RWPE1 (cell line): ENCODE measurements at places on chromosomes 7 and 10.

GRCh38 chr7:143388491-143389101 lies 7.5 kb downstream of the ZYX start:
- DNase-seq: no peak

DNA sequence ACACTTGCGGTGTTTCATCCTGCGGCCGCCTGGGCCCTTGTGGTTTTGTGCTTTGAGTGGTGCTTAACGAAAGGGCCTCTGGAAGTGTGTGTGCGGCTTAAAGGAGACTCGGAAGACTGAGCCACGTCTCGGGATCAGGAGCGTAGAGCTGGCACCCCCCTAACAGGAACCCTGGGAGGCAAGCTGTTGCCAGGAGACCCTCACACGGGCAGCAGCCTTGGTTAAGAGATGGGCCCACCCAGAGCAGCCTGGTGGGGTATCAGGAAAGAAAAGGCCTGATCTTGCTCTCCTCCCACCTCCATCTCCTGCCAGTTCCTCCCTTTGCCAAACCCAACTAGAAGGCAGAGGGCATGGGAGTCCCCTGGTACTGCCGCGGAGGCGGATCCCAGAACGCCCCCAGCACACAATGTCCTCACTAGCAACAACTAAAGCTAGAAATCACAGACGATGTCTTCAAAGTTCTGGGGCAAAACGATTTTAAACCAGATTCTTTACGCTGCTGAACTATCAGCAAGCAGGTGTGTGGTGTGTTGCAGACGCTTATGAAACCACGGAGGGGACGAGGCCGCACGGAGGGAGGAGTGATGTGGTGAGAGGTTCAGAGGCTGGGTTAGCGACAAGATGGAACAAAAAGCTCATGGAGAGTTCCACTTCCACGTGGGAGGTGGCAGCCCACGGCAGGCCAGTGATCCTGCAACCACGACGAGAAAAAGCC lies 67.0 kb upstream of the INPP5A start:
- no peak for DNase-seq

DNA sequence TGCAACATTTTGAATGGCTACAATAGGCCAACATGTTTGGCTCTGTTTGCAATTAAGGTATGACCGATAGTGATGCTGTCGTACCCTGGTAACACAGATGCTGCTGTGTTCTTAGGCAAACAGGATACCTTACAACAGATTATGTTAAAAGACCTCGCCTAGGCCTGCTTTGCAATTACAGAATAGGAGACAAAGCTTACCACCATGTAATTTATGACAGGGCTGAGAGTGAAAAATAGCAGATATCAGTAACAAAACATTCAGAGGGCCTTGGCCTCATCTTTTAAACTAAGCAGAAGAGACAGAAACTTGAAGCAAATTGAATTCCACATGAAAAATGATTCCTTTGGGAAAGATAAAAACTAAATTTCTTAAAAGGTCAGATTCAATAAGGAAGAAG lies 29.4 kb upstream of the ABLIM1 start:
- no peak for DNase-seq

DNA sequence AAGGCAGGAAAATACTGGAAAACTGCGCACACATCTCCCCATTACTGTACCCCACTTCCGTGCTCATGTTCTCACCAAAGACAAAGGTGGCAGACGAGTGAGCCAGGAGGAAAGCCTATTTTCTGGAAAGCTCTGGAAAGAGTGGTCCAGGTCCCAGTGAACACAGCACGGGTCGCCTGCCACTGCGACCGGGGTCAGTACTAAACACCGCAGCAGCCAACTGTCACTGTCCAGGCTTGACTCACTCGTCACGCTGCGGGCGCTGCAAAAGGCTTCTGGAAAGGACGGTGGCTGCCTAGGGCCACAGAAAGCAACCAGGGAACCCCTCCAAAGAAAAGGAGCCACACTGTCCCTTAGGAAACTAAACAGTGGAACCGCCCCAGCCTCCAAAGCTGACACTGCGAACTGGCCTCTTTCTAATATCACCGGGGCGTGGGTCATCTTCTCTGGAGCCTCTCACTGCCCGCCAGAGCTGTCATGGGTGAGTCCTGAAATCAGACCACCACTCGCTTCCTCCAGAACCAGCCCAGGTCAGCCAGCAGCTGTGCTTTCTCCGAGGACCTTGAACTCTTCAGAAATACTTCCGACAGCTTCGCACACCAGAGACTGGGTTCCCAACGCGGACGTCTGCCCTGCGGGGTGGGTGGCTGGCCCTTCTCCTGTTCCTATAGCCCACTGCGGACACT lies 4.0 kb downstream of the RADIL start:
- no peak for DNase-seq

- no peak for DNase-seq
Observed at GRCh38 chr10:111023060-111023459, 53.8 kb upstream of the ADRA2A start.

DNA sequence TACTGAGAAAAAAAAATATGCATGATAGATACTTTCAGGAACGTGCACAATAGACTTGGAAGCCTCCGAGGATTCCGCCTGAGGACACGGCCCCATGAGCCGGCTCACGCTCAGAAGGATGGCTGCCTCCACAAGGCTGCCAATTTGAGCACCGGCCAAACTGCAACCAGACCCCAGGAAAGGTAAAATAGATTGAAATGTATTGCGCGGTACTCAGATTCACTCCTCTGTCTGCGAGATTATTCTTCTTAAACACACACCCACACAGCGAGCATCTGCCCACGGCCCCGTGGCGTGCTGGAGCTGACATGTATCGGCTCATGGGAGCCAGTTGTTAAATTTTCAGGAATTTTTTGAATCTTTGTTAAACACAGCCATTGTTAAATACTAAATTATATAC lies 653.2 kb upstream of the MKI67 start:
- DNase-seq: no peak

GRCh38 chr10:19651549-19651948 lies 164.7 kb upstream of the PLXDC2 start:
- DNase-seq: no peak

DNA sequence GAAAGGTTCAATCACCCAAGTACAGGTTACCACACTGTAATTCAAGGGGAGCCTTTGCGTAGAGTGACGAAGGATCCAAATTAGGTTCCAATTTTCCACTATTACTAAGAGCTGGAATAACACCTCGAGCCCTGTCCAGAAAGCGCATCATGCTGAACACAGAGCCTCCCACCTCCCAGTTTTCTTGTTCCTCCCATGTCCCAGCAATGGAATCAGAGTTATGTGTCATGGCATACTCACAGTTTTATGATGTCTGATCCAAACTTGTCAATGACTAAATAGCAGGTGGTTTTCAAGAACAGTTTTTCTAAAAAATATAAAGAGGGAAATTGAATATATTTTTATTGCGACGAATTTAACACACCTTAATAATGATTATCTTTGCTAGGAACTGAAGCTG lies 50.6 kb downstream of the AOAH start:
- no peak for DNase-seq

DNA sequence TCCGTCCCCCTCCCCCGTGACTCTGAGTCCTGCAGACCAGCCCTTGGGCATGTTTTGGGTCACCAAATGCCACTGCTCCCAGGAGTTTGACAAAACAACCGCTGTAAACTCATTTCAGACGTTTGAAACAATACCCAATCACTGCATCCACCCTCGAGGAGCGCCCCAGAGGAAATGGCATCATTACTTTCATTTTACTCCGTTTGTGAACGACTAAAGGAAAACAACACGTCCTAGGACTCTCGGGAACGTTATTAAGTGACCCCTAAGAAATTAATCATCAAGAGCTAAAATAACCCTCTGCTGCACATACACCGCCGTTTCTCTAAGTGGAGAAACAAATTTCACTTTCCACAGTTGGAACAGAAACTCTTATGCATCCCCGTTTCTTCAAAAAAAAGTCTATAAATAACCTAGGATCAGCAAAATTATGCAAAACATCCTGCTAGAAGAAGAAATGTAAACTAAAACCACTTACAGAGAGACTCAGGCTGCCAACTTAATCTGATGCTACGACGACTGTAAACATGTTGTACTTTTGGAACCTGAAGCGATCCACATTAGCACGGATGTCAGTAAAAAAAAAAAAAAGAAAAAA lies 109.9 kb upstream of the EFCAB10 start:
- no peak for DNase-seq

DNA sequence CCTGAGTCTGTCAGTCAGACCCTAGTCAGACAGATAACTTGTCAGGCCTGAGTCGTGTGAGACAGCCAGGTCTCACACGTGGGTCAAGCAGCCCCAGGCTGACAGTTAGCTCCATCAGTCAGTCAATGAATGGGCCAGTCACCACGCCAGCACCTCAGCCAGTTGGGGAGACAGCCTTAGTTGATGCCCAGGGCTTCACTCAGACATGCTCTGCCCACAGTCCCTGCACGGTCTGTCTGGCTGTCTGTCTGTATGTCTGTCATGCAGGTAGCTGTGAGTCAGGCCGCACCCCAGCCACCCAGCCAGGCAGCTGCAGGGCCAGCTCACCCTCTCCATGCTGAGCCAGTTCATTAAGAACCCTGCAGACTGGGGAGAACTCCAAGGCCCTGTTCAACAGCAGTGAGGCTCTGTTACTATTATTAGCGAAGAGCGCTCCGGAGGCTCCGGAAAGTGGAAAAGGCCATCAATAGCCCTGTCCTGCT lies 141.1 kb upstream of the PCBD1 start:
- DNase-seq: no peak

- no peak for DNase-seq
Observed at GRCh38 chr7:70786076-70786475, 345.9 kb upstream of the GALNT17 start.

DNA sequence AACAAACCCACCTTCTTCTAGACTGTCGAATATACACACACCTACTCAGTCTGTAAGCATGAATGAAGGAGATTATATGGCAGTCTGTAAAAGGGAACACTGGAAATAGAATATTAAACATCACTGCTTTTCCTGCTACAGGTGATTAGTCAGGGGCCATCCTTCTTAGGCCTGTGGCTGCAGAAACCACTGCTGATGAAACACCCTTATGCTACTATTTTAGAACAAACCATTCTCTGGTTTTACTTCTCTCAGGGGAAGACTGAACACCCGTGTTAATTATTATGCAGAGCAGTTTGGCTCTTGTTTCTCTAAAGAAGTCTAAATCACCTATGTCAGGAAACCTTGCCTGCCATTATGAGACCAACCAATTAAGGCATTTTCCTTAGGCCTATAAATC lies 351.1 kb upstream of the KLF6 start:
- no peak for DNase-seq

- DNase-seq: no peak
Observed at GRCh38 chr7:142785841-142786250, 15.1 kb downstream of the PRSS2 start.

DNA sequence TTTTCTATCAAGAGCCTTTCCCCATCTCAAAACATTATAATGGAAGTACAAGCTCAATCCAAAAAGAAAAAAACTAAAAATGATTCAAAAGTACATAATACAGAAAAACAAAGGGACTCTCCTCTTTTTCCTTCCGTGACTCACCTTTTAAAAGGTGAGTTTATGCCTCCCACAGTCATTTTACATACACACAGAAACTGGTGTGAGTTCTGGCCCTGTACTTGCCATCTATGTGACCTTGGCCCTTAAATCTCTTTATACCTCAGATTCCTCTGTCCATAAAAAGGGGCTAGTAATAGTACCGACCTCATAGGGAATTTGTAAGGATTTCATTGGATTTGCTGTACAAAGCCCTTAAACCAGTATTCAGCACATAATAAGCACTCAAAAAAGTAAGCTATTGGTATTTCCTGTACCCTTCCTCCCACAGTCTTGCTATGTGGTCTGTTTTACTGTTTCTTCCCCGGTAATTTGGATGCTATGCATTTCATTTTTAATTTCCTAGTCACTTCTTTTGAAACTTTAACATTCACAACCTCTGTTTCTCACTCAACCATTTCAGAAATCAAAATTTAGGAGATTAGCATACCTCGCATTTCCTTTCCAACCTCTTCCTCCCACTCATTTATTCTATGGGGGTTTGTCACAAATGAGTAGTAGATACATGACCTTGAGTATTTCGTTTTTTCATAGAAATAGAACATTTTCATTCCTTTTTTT lies 39.0 kb downstream of the STK17A start:
- no peak for DNase-seq

DNA sequence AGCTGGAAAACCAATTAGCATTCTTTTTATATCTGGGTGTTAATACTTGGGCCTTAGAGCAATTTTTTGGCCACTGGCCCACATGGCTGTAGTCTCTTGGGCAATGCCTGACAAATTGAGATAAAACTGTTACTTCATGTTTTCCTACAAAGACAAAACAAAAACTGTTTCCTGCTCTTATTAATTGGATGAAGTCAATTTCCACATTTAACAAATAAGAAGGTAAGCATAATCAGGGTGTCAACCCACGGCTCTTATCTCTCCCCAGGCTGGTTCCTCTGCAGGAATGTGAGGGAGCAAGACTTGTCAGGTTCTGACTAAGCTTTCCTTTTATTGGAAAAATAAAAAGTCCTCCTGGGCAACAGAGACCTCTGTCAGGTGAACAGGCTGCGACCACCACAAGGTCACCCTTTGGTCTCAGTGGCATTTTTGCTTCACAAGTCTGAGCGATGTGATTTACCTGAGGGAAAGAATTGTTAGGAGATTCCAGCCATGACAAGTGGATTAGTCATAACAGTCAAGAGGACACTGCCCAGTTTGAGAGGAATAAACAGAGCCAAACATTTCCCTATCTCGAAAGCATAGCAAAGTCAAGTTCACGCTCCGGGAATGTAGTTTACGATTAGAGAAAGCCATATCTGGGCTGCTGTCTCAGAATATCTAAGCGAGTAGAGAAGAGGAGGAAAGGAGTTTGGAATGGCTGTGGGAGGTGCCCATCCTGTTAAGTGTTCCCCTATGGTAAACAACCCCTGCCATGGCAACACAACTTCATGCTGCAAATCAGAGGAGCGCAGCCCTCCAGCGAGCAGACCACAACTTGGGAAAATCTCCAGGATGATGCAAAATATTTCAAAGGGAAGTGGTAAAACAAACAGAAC lies 144.4 kb downstream of the TES start:
- DNase-seq: peak; percentile 90

DNA sequence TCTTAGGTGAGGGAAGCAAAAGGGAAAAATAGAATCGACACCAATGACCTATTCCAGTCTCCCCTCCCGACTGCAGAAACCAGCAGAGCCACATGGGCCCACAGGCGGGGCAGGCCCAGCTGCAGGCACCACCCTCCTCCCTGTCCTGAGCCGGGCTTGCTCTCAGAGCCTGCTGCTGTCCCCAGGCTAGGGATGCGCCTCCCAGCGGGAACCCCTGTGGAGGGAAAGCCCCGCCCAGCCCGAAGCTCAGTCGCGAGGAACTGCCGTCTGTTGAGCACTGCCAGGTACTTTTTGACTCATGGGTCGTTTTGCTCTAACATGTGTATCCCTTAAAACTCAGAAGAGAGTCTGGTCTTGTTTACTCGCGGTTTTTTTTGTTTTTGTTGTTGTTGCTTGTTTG lies 124.5 kb upstream of the RET start:
- DNase-seq: peak; percentile 56

DNA sequence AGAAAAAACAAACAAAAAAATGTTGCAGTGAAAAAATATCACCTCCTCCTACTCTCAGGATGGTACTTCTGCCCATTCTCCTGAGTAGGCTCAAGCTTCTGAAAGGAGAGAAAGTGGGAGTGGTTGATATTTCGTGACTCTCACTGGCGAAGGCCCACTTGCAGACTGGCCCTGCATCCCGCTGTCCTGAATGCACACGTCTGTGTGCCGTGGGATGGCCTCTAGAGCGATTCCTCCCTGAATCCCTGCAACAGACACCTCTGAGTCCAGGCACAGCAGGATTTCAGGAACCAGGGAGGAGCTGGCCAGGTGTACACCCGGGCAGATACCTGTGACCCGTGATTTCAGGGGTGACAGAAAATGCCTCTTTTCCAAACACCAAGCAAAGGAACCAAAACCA lies 319.2 kb downstream of the DPP6 start:
- DNase-seq: no peak
